ENCODE measurements at places on chromosomes 6 and 20.

- no peak for DNase-seq
Measured at GRCh38 chr6:136790411-136791295, 1.6 kb downstream of the MAP3K5 start.

- no peak for DNase-seq
Measured at GRCh38 chr6:2798586-2799134, 33.5 kb downstream of the WRNIP1 start.

DNA sequence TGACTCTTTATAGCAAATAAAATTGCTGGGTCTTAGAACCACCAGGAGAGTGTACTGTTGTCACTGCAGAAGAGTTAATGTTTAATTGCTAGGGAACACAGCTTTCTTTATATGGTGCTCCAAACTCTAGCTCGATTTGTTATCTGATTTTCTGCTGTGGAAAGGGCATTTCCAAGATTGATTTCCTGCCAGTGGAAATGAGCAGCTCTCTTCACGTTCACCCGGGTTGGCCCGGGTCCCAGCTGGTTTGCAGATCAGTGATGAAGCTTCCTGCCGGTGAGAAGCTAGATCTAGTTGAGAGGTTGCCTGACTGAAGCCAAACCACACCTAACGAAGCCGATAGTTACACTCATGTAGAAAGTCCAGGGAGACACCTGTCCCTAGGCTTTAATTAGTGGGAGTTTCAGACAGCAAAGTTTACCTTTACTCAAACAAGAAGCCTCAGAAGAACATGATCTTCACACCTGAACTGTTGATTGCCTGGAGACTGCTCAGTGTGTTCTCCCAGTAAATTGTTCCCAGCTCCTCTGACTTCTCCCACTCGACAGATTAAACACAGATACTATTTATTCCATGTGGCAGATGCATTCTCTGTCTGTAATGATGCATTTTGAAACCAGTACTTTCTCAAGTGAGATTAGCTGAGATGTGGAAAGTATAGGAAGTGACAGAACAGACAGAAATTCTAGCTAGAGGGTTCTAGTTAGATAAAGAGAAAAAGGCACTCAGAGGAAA, 27.8 kb downstream of the PAQR8 start:
- DNase-seq = peak; percentile 66

- DNase-seq = no peak
Measured at GRCh38 chr6:111838749-111839484, 34.3 kb downstream of the FYN start.

DNA sequence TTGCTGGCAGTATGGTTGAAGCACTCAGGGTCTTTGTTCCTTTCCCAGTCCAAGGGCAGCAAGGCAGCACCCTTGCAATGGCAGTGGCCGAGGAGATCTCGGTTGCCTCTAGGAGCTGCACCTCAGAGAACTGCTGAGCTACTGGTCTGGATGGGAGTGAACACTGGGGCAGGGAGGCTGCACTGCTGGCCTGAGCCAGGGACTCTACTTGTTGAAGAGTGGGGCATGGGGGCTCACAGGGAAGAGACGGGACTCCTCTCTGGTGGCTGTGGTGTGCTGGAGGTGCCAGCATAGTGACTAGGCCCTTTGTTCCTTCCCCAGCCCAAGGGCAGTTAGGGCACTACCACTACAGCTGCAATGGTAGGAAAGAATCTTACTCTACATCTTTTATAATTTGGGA, 203.0 kb downstream of the ZDHHC14 start:
- DNase-seq = no peak
